Eye (tissue), 1 donor: ENCODE measurements at places on chromosomes 13 and 19.
A peak's percentile ranks its signal among the peaks of the same experiment; 100 is the strongest.

GRCh38 chr19:50869479-50869878, 3.8 kb upstream of the KLK2 start:
- no peak for DNase-seq

GRCh38 chr19:45972947-45973540, 621 bp downstream of the NOVA2 start:
- peak; percentile 54 for DNase-seq

GRCh38 chr13:60152904-60153303, 10.8 kb downstream of the DIAPH3 start:
- DNase-seq: no peak

DNA sequence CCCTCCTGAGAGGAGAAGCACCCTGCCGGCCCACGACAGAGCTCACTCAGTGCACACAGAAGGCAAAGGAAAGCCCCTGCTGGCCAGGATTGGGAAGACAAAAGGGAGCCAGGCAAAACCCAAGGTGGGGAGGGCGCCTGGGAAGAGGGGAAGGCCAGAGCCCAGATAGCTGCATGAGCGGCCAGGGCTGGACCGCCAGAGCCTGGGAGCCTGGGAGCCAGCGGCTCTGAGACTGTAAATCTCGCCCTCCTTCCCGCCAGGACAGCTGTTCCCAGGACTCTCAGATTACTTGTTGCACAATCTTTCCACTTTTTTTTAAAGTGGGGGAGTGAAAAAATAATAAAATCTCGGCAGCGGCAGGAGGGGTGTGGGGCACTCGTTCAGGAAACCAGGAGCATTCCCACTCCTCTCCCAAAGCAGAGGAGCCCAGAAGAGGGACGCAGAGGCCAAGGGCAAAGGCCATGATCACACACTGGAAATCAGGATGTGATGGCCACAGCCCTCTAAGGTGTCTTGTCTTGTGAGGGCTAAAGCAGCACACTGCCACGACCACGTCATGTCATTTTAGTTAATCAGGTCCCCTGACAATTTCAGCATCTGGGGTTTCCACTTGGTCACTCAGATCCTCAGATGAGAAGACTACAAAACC, 19.6 kb upstream of the EPHX3 start:
- peak; percentile 85 for DNase-seq

DNA sequence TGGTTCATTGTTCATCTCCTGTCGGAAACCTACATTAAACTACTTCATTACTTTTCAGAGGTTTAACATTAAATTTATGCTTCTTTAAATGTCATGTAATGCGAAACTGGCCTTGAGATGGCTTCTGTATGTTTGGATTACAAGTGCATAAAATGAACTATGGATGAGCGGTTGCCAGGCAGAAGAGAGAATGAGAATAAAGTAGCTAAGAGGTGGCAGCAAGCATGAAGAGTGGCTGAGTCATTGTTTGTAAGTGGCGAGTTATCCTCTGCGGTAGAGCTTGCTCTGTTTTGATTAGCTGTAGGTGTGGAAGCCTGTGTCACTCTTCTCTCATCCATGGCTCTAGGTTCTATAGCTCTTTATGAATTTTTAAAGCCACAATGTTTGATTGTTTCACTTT, 1139.6 kb upstream of the PCDH9 start:
- no peak for DNase-seq

GRCh38 chr19:35124098-35125060, 8.8 kb downstream of the FXYD3 start:
- peak; percentile 97 for DNase-seq
